G401 (cell line): ENCODE measurements at places on chromosomes 2 and 18. TPM values are rescaled to one million over a fixed set of nuclear protein-coding genes. Genes with fewer than 3 reads are reported as not detected.

Gene SERPINB11
- total RNA-seq = not detected in 2 replicates

Gene GAL3ST2
- total RNA-seq = not detected in 2 replicates

Gene ALPG
- 203 and 218 TPM in 2 replicates for total RNA-seq

Gene RAB17
- total RNA-seq = not detected in 2 replicates

Gene INPP5D
- 1.3 and 5.1 TPM in 2 replicates for total RNA-seq

Gene DSG1
- not detected in 2 replicates for total RNA-seq

Gene SERPINB3
- total RNA-seq = not detected in 2 replicates

Gene DNAH7
- total RNA-seq = 0.06 TPM in 1 of 2 replicates, not detected in the other

Gene KRTCAP3
- total RNA-seq = not detected in 2 replicates

Gene CPLX4
- total RNA-seq = not detected in 2 replicates

Gene HTR2B
- total RNA-seq = 4.6 and 5.4 TPM in 2 replicates

Gene DES
- total RNA-seq = not detected in 2 replicates

Gene GAREM1
- total RNA-seq = not detected in 2 replicates

Gene KLHL30
- total RNA-seq = 0.07 TPM in 1 of 2 replicates, not detected in the other

Gene RAPGEF4
- total RNA-seq = not detected in 2 replicates

Gene ARHGAP28
- 0.61 and 1.0 TPM in 2 replicates for total RNA-seq
